ENCODE measurements at places on chromosomes 16 and 17.

DNA sequence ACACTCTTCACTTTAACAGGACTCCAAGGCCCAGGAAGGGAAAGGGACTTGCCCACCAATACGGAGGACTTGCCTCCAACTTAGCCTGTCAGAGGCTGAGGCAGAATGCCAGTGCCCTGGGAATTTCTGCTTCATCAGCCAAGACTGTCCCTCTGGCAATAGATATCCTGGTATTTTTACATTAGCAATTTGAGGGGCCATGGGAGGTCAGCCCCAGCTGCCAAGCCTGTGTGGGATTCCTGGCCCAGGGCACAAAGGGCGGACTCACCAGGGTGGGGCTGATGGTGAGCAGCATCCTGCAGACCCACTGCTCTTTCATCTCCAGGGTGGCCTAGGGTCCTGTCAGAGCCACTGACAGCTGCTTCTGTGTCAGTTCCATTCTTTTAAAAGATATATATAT is 78.3 kb upstream of the CIBAR2 start:
- DNase-seq, result no peak

DNA sequence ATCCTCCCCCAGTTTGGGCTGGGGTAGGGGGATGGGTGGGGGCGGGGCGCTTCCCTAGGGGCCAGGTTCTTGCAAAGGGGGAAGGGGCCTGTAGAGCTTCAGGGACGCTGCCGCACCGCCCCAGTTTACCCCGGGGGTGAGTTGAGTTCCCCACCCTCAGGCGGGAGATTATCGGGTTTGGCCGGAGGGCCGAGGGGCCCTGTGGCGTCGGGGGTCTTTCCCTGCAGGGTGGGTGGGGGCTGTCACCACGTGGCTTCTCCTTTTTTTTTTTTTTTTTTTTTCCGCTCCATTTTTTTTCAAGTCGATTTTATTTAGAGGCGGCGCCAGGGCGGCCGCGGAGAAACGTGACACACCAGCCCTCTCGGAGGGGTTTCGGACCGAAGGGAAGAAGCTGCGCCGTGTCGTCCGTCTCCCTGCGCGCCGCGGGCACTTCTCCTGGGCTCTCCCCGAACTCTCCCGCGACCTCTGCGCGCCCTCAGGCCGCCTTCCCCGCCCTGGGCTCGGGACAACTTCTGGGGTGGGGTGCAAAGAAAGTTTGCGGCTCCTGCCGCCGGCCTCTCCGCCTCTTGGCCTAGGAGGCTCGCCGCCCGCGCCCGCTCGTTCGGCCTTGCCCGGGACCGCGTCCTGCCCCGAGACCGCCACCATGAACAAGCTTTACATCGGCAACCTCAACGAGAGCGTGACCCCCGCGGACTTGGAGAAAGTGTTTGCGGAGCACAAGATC is at the start of gene IGF2BP1:
TSS of gene IGF2BP1 (plus strand) at position 283 of the 724 bp plus-strand sequence. CDS start at position 644, 361 bp downstream.
- DNase-seq, result peak; percentile 10

DNA sequence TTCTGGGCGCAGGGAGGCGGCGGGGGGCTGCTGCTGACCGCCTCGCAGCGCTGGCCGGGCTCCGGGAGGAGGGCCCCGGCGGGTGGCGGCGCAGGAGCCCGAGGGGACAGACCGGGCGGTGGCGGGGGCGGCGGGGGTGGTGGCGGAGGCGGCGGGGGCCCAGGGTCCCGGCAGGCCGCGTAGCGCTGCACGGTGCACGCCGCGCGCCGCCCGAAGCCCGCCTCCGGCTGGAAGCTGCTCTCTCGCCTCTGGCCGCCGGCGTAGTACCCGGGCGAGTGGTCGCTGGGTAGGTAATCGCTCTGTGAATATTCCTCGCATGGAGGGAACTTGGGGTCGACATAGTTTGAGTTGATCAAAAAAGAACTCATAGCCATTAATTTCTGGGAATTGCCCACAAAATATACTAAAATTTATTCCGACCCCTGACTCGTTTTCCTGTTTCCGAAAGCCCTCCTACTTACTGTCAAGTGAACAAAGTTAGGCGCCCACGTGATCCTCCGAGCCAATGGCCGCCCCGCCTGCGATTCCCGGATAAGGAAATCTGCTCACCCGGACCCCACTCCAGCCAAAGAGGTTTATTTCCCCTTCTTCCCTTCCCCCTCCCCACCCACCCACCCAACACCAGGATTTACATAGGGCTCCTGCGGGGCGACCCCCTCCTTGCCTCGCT is at the start of gene HOXB4:
TSS of gene HOXB4 (minus strand) at position 405 of the 670 bp plus-strand sequence. CDS start at position 374, 31 bp downstream.
- peak; percentile 75 for DNase-seq

DNA sequence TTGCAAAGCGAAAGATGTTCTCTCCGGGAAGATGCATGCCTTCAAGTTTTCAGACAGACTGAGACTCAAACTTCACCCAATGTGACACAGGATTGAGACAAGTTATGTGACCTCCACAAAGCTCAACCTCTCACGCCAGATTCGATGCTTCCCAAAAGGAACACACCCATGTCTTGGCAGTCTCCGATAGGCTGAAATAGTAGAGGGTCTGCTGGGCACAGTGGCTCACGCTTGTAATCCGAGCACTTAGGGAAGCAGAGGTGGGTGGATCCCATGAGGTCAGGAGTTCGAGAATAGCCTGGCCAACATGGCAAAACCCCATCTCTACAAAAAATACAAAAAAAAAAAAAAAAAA is 22.1 kb downstream of the ZFHX3 start:
- no peak for DNase-seq

- DNase-seq, result no peak
These were observed 1.5 kb downstream of the THOC6 start for GRCh38 chr16:3025032-3026002.

GRCh38 chr17:10229181-10229580 is 30.8 kb upstream of the GAS7 start:
- DNase-seq, result no peak

- no peak for DNase-seq
These were observed 25.4 kb downstream of the PLA2G10 start for GRCh38 chr16:14668556-14669223.

DNA sequence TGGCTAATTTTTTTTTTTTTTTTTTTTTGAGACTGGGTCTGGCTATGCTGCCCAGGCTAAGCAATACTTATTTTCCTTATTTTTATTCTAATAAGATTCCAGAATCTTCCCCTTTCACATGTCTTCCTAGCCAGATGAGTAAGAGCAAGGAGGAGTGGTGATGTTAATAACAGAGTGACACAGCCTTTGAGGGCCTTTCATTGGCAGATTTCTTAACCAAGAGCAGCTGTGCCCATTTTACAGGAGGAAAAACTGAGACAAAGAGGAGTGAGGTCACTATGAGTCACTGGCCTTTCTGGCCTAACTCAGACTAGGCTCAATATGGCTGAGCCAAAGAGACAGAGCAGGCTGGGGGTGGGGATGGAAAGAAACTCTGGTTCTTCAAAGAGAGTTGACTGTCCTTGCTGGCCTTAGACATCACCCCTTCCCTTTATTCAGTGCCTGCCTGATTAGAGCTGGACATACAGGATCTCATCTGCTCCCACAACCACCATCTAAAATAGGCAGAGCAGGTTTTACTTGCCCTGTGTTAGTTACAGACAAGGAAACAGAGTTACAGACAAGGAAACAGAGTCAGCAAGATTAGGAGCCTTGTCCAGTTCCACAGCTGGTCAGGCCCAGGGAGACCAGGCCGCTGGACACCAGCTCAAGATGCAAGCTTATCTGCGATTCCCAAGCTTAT is 50.0 kb upstream of the TOB1 start:
- peak; percentile 31 for DNase-seq

DNA sequence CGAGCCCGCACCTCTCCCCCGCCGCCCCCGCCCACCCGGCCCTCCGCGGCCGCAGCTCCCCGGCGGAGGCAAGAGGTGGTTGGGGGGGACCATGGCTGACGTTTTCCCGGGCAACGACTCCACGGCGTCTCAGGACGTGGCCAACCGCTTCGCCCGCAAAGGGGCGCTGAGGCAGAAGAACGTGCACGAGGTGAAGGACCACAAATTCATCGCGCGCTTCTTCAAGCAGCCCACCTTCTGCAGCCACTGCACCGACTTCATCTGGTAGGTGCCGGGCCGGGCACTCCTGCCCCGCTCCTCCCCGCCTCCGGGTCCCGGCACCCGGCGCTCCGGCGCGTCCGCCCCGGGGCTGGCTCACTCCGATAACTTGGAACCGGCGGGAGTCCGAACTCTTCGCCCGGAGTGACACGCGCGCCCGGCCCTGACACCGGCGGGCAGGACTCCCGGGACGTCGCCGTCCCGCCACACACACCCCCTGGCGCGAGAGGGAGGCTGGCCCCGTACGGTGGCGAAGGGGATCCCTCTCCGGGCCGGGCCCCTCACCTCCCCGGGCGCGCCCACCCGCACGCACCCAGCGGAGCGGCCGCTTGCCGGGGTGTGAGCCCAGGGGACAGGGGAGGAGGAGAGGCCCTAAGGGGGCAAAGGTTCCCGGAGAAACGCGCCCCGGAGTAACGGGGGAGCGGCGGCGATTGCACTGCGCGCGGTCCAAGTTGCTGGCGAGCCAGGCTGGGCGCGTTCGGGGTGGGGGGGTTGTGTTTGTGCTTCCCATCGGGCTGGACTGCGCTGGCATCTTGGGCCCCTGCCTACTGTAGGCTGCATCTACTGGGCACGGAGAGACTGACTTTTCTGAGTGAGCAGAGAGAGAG is 581 bp downstream of the PRKCA start:
- peak; percentile 60 for DNase-seq

DNA sequence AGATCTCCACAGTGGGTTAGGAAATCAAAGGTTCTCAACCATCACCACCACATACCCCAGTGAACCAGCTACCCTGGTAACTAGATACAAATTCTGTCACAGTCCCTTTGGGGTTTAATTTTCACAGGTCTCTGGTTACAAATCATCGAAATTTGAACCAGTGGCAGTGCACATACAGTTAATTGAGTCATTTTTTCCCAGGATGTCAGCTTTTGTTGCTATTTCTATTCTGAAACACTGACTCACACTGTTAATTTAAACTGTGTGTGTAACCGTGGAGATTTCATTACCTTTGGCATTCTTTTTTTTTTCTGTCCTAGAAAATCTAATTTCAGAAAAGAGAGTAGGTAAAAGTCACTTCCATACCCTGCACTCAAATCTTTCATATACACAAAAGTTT is 511.5 kb downstream of the TOX3 start:
- no peak for DNase-seq

DNA sequence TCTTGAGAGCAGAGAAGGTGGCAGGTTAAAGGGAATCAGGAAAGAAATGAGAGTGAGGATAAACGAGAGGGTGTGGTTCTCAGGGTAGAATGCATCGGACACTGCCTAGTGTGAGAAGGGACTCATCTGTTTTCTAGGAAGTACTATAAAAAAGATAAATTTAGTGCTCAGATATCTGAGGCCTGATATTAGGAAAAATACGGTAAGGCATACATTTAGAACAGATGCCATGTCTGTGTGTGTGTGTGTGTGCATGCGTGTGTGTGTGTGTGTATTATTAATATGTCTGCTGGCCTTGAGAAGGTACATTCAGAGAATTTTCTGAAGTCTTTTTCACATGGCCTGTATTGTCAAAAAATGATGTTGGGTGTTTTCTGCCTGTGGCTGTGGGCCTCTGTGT is 414.8 kb downstream of the MAF start:
- DNase-seq, result no peak

- no peak for DNase-seq
These were observed 78.6 kb upstream of the CREBBP start for GRCh38 chr16:3959148-3959547.

GRCh38 chr17:83058266-83058798 is 21.1 kb upstream of the METRNL start:
- DNase-seq, result no peak

DNA sequence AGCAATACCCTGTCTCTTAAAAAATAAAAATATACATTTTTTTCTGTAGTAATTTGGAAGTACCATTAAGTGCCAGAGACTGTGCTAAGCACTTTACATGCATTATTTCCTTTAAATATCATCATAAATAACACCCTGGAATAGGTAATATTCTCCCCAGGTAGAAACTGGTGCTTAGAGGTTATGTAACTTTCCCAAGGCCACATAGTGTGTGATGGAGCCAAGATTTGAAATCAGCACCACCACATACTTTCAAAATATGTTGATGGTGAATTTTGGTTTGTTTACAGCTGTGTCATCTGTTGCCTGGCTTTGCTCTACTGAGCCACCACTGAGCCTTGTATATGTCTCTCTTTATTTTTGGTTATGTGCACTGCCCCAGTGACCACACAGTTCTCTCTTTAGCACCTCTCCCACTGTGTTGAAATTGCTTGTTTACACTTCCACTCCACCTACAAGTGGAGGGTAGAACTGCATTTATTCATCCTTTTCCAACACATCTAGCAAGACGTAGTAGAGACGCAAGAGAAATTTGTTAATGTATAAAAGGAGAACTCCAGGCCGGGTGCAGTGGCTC is 19.0 kb upstream of the NBR1 start:
- no peak for DNase-seq

GRCh38 chr16:78258375-78259065 is 159.1 kb downstream of the WWOX start:
- DNase-seq, result no peak

DNA sequence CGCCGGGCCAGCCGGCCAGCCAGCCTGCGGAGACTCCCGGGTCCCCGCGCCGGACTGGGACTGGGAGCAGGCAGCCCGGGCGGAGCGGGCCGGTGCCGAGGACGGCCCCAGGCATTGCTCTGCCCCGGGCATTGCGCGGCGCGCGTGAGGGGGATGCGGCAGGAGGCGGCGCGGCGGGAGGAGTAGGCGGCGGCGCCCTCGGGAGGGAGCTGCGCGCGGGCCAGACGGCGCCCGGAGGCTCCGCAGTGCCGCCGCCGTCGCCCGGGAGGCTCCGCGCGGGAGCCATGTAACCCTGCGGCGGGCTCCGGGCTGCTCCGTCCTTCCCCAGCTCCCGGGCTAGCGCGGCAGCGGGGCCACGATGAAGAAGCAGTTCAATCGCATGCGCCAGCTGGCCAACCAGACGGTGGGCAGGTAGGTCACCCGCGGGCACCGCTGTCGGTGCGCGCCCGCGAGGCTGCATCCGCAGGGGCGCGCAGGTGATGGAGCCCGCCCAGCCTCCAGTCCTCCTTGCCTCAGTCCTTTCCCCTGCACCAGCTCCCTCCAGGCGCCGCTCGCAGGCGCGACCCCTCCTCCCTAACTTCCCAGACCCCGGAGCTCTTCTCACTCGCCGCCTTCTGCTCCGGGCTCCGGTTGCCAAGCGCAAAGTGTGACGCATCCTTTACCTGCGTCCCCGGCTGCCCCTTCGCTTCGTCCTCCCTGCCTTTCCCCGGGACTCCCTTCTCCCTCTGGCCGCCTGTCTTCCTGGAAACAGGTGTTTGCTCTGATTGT is at the start of gene ARHGAP44:
TSS of gene ARHGAP44 (plus strand) at position 18 of the 768 bp plus-strand sequence. CDS start at position 359, 341 bp downstream.
- no peak for DNase-seq

GRCh38 chr17:55233840-55234239 is 30.9 kb upstream of the HLF start:
- no peak for DNase-seq

- no peak for DNase-seq
These were observed 2.8 kb downstream of the CCL23 start for GRCh38 chr17:36014946-36015345.

GRCh38 chr16:82583422-82583821 is 43.3 kb upstream of the CDH13 start:
- no peak for DNase-seq

GRCh38 chr16:61993108-61993507 is 43.1 kb downstream of the CDH8 start:
- no peak for DNase-seq

- no peak for DNase-seq
These were observed 7.6 kb downstream of the ALKBH5 start for GRCh38 chr17:18191236-18191667.

- DNase-seq, result no peak
These were observed 19.5 kb downstream of the PCTP start for GRCh38 chr17:55770196-55770870.
